Activated CD4-positive, alpha-beta T cell treated with anti-CD3 and anti-CD28 coated beads, Interleukin-2, amount 50 U/mL, for 24 hours (primary cell): ENCODE measurements at places on chromosomes 4 and X.

DNA sequence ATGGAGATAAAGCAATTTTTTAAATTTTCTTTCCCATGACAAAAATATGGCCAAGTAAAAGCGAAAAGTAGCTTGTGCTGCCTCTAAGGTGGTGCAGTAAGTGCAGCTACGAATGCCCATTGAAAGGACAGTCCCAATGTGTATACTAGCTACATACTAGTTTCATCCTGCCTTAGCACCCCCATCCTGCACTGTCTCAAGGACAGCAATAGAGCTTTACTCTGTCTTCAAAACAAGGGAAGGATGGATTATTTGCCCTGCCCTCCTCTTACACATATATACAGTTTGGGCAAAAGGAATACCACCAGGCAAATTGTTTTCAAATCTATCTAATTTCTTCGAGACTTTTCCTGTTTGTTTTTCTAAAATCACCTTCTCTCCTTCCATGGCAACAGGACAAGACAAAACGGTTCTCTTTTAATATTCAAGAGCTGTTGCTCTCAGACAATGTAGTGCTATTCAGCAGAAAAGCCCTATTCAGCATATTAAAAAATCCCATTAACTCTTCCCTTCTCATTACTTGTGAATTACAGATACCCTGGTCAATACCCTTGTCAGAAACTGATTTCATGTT is 75.1 kb upstream of the SLC7A11 start:
- no peak for DNase-seq

DNA sequence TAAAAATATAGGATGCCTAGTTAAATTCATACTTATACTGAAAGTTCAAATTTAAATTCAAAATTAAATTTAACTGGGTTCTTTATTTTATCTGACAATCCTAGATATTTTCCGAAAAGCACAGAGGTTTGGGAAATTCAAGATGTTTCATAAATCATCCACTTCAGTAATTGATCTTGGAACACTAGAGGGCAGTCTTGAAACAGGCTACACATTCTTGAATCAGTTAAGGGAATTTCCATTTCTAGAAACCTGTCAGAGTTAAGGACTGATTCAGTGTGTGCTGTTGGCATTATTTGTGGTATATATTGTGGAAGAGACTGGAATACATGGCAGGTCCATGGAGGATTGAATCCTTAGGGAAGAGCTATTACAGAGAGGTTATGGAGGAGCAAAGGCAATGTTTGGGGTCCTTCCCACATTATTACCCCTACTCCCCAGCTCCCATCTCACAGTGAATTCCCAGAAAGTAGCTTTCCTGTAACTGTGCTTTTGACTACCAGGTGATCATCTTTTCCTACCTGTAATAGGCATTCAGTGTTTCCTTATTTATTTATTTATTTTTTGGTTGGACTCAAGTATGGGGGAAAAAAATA is 92.9 kb downstream of the EGF start:
- no peak for DNase-seq

- no peak for DNase-seq
These were observed 622.7 kb downstream of the PCDH18 start for GRCh38 chr4:136909626-136910025.

- no peak for DNase-seq
These were observed 261.8 kb upstream of the ARX start for GRCh38 chrX:25277574-25277973.

GRCh38 chr4:75031775-75032174 is 98.9 kb downstream of the PARM1 start:
- no peak for DNase-seq

GRCh38 chrX:132615391-132616131 is 126.7 kb upstream of the MBNL3 start:
- DNase-seq, result no peak

DNA sequence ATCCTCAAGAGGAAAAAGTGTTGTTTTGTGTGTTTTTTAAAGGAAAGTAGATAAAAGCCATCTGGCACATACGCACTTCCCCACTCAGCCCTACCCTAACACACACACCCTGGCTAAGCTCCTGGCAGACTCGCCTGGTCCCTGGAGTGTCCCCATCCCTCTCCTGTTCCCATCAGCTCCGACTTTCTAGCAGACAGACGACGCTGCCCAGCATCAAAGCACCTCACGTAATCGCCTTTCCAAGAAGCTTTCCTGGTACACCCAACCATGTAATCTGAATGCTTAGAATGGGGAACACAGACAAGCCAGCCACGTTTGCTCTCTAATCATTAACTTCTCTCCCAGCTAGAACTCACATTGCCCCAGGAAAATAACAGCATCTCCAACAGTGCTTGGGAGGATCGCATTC is 116.2 kb downstream of the AFAP1 start:
- no peak for DNase-seq

GRCh38 chr4:92522356-92522755 is 218.6 kb downstream of the GRID2 start:
- DNase-seq, result no peak

- DNase-seq, result no peak
These were observed 86.7 kb upstream of the TRIM2 start for GRCh38 chr4:153117554-153117953.

GRCh38 chrX:68190799-68191198 is 242.5 kb downstream of the OPHN1 start:
- DNase-seq, result no peak

DNA sequence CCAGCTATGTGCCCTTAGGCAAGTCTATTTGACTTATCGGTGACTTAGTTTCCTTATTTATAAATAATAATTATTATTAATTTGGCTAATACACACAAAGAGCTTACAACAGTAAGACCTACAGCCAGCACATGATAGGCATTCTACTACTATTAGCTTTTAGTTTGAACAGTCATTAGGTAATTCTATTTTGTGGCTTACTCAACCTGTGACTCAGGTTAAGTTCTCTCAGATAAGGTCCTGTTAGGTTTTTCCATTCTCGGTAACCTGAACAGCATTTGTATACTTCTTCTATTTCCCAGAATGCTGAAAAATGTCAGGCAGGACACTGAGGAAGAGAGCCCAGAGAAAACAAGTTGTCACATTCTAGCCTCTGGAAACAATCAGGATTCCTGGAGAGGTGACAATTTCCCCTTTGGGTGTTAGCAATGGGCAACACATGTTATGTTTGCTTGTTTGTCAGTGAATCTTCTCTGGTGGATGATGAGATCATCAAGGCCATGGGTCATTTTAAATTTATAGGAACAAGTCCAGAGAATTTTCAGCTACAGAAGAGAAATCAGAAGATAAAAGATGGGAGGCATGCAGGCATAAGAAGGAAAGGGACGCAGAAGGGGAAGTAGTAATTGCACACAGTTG is 2144.7 kb downstream of the PCDH7 start:
- no peak for DNase-seq

DNA sequence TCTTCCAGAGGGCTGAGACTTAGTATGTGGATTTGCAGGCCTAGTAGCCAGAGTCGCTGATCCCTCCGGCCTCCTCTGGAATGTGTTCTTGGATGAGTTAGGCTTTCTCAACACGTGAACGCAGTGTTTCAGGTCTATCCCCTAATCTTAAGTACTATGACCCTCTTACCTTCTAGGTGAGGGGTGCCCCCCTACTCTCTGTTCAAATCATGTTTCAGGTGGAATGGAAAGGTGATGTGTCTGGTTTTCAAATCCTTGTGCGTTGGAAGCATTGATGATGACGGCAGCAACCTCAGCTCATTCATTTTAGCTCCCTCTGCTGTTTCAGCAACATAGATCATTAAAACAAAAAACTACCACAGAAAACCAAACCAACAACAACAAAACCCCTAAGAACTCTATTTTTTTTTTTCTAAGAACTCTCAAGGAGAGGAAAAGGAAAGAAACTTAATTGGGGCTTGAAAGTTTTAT is 56.4 kb downstream of the RWDD4 start:
- no peak for DNase-seq

GRCh38 chr4:19230906-19231545 is 1020.7 kb upstream of the SLIT2 start:
- no peak for DNase-seq

DNA sequence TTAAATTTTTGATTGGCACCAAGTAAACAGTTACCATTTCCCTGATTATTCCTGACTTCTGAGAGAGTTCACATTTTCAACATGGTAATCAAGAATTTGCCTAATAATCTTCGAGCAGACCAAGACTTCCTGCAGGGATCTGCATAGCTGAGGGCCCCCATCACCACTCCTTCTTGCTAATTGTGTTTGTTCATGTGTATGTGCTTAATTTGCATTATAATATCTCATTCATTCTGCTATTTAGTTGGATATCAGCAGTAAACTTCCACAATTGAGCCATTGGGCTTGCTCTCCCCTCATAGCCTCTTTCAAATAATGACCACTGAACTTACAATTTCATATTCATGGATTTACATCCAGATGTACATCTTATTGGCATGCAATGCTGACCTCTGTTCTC is 292.5 kb downstream of the SPATA18 start:
- DNase-seq, result no peak

DNA sequence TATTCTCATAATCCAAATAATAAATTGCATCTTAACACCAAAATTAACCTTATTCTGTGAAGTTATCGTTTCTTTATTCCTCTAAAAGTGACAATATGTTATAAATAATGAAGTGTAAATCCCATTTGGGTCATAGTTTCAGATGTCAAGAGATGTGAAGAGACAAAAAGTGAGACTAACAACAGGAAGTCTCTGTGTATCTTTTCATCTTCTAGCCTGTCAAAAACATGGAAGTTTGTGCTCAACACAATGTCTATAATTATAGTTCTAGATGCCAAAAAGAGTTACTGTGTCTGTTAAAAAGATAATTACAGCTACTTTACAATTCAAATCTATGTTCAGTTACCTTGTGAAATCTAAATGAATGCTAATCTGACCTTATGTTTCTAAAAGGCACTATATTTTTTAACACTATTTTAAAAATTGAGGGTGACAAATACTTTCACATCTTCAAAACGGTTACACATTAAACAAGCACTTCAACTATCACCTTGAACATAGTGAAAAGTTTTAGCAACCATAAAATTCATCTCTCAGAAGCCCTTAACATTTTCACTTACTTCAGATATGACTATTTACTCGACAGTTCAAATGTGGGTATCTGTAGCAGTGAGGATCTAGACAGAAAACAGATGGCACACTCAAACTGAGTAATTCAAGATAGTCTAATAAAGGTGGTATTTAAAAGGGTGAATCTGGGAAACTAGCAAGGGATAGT is 509.8 kb downstream of the ARAP2 start:
- no peak for DNase-seq

- DNase-seq, result no peak
These were observed 1028.2 kb downstream of the PCDH7 start for GRCh38 chr4:31748382-31748781.

- no peak for DNase-seq
These were observed 143.2 kb downstream of the LHFPL1 start for GRCh38 chrX:112536544-112536943.

- DNase-seq, result no peak
These were observed 103.0 kb upstream of the KLF3 start for GRCh38 chr4:38560768-38561558.

- no peak for DNase-seq
These were observed 61.9 kb downstream of the LARP1B start for GRCh38 chr4:128123036-128123435.

- DNase-seq, result no peak
These were observed 556.9 kb upstream of the SLIT2 start for GRCh38 chr4:19694812-19695211.

- no peak for DNase-seq
These were observed 162.3 kb upstream of the PSAPL1 start for GRCh38 chr4:7596918-7597606.

GRCh38 chr4:114062499-114062898 is 83.1 kb upstream of the ARSJ start:
- DNase-seq, result no peak

DNA sequence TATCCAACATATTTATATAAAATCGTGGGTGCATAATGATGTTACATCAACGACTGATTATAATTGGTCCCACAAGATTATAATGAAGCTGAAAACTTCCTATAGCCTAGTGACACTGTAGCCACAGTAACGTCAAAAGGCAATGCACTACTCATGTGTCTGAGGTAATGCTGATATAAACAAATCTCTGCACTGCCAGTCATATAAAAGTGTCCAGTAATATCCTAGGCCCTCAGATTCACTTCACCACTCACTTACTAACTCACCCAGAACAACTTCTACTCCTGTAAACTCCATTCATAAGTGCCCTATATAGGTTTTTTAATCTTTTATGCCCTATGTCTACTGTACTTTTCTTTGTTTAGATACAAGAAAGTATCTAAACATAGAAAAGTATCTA is 18.8 kb downstream of the FRYL start:
- DNase-seq, result no peak

DNA sequence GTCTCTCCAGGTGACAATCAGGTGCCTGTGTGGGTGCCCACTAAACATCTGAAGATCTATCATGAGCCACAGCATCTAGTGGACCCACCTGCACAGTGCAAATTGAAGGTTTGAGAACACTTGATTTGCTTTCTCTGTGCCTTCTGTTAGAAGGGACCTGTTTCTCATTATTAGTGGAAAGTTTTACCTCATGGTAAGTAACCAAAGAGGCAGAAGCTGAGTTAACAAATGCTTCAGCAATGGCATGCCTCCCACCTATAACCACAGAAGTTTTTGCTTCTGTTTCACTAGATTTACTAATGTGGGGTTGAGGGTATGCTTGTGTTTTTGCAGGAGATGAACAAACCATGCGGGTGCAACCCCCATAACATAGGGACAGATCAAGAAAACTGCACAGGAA is 297.4 kb upstream of the DKK2 start:
- no peak for DNase-seq

GRCh38 chrX:67599532-67599931 is 55.7 kb downstream of the AR start:
- DNase-seq, result no peak

DNA sequence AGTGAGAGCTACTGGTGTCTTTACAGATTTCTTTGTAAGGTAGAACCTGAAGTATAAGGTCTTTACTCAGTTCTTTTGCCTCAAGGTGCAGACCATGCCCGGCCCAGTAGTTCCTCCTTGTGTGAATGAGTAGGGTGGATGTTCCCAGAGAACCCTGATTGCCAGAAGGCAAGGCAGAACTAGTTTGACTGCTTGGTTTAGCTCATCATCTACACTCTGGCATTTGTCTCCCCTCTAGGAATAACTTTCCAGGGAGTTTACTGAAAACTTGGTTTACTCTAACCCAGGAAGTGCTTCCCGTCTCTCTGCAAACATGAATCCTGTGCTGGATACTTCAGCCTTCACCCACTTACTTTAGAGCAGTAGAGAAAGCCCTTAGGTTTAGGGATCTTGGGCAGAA is 29.1 kb downstream of the MCUB start:
- DNase-seq, result no peak

DNA sequence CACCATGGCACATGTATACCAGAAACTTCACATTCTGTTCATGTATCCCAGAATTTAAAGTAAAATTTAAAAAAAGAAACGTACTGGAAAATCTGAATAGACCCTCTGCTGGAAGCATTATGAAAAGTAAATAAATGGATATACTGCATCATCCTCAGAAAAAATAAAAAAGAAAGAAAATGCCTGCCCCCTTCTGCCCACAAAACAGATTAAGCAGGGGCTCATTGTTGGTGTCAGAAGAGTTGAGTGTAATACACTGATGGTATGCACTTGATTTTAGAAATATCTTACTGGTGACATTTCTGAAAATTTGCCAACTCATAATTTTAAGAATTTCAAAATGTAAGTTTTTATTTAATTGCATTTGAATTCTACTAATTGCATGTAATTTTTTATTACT is 77.8 kb downstream of the LRP2BP start:
- no peak for DNase-seq
